ENCODE measurements at places on chromosomes 3 and 15. TPM values are rescaled to one million over a fixed set of nuclear protein-coding genes. Genes with fewer than 3 reads are reported as not detected.

ROPN1 gene
- total RNA-seq: not detected

SPCS1 gene
- 85.3 TPM for total RNA-seq

HIGD2B gene
- total RNA-seq: 0.17 TPM

BCL2A1 gene
- total RNA-seq: not detected

SKOR1 gene
- total RNA-seq: 0.11 TPM

LRRC49 gene
- total RNA-seq: 5.6 TPM

AHSG gene
- total RNA-seq: not detected

SCAANT1 gene
- total RNA-seq: not detected
